ENCODE measurements at places on chromosomes 4 and X. TPM values are rescaled to one million over a fixed set of nuclear protein-coding genes. Genes with fewer than 3 reads are reported as not detected.
A peak's percentile ranks its signal among the peaks of the same experiment; 100 is the strongest.

- H3K27ac ChIP-seq, result no peak overlapping the region
- no peaks in the 10 kb centered on the region for H3K36me3 ChIP-seq
- H3K4me3 ChIP-seq, result no peak overlapping the region
- H3K4me1 ChIP-seq, result no peaks in the 10 kb centered on the region
- DNase-seq, result no peak
- no peaks in the 10 kb centered on the region for H3K27me3 ChIP-seq
These were observed 1427.5 kb downstream of the ADGRL3 start for GRCh38 chr4:62627671-62628070.

- no peak for DNase-seq
- no peak overlapping the region for H3K27ac ChIP-seq
- peak overlapping the region; percentile 56 for H3K4me3 ChIP-seq
- H3K36me3 ChIP-seq, result no peaks in the 10 kb centered on the region
These were observed 1.4 kb downstream of the SEL1L3 start for GRCh38 chr4:25861280-25861950.

Gene ZFP42
- total RNA-seq, result 1.2 TPM

GRCh38 chr4:103645991-103646390 lies 73.8 kb downstream of the TACR3 start:
- no peaks in the 10 kb centered on the region for H3K4me1 ChIP-seq
- no peak overlapping the region for H3K4me3 ChIP-seq
- no peak overlapping the region for H3K27ac ChIP-seq
- no peaks in the 10 kb centered on the region for H3K36me3 ChIP-seq

Gene SCML1
- total RNA-seq, result 112 TPM

DNA sequence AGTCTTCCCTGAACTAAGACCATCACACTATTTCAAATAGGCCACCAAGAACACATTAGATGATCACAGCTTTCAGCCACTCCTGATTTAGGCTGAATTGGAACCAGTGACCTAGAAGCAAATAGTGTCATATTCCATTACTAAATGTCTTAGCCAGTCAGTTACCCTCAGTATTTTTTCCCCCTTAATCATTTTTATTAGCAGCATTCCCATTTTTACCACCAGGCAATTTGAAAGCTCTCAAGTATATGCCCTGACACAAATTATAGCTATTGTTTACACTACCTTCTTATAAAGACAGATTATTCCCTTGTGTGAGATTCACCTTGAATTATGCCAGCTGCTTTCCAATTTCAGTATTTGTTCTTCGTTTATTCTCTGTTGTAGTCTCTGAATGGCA lies 1146.9 kb downstream of the PDHA2 start:
- H3K27me3 ChIP-seq, result no peaks in the 10 kb centered on the region
- no peak overlapping the region for H3K4me3 ChIP-seq
- no peak for DNase-seq
- H3K4me1 ChIP-seq, result no peaks in the 10 kb centered on the region
- no peaks in the 10 kb centered on the region for H3K36me3 ChIP-seq

GRCh38 chrX:77742788-77743476 lies 43.1 kb downstream of the ATRX start:
- no peaks in the 10 kb centered on the region for H3K4me1 ChIP-seq
- no peaks in the 10 kb centered on the region for H3K27me3 ChIP-seq
- no peak for DNase-seq
- no peak overlapping the region for H3K27ac ChIP-seq

DNA sequence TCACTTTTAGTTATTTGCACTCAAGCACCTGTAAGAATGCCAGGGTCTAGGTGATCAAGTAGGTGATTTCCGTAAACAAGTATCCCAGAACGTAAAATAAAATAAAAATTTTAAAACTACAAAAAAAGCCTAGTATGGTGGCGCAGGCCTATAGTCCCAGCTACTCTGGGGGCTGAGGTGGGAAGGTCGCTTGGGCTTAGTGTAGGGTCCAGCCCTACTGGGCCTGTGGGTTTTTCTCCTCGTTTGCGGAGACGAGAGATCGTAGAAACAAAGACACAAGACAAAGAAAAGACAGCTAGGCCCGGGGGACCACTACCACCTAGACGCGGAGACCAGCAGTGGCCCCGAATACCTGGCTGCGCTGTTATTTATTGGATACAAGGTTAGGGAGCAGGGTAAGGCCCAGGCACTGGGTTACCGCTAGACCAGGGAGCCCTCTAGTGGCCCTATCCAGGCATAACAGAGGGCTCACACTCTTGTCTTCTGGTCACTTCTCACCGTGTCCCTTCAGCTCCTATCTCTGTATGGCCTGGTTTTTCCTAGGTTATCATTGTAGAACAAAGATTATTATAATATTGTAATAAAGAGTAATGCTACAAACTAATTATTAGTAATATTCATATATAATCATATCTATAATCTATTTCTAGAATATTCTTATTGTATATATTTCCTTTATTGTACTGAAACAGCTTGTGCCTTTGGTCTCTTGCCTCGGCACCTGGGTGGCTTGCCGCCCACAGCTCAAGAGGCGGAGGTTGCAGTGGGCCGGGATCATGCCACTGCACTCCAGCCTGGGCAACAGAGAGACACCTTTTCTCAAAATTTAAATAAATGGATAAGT lies 38.4 kb downstream of the SAGE1 start:
- no peaks in the 10 kb centered on the region for H3K4me1 ChIP-seq
- no peak overlapping the region for H3K4me3 ChIP-seq
- H3K27ac ChIP-seq, result no peak overlapping the region
- no peaks in the 10 kb centered on the region for H3K27me3 ChIP-seq
- DNase-seq, result peak; percentile 54

DNA sequence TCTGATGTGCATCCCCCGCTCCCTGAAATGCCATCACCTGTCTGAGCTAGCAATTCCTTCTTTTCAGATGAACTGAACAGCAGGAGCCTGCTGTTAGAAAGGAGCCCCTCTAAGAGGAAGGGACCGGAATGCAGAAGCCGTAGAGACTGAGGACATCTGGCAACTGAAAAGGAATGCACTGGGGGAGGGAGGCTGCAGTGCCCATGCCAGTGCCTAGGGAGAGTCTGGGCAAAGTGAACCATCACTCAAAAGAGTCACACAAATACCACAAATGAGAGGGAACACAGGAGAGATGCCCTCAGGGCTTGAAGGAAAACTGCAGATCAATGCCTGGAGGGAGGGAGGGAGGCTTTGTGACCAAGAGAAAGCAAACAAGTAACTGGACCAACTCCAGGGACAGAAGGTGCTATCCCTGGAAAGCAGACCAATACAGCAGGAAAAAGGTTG lies 93.9 kb upstream of the CBR4 start:
- no peaks in the 10 kb centered on the region for H3K27me3 ChIP-seq
- H3K4me3 ChIP-seq, result no peak overlapping the region
- peak; percentile 31 for DNase-seq
- peaks cover 15% of the 10 kb centered on the region for H3K4me1 ChIP-seq

Gene EVC2
- total RNA-seq, result 10.0 TPM

DNA sequence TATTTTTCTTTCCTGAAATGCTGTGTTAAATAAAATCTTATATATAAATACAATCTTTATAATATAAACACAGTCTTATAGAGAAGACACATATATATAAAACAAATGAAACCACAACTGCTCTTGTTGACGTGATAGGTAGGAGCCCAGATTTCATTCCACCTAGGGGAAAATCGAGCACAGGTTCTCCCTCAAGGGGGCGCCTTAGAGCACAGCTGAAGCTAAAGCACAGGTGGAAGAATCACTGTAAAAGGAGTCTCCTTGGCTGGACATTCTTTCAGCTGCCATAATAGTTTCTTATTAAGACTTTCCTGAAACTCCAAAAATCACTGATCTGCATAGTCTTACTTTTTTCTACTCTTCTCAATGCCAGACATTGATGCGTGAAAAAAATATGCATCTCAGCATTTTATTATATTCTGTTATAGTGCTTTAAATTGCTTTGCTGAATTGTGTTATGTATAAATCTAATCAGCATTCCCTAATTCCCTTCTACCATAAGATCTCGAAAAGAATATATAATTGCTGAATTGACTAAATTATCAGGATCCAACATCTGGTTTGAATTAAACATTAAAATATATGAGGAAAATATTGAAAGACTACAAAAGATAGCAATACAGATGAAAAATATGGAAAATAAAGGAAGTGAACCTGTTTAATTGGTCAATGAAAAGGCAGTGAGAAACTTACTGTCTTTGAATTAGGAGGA lies 25.5 kb upstream of the RXFP1 start:
- no peaks in the 10 kb centered on the region for H3K36me3 ChIP-seq
- no peaks in the 10 kb centered on the region for H3K27me3 ChIP-seq
- no peaks in the 10 kb centered on the region for H3K4me1 ChIP-seq
- DNase-seq, result peak; percentile 72
- H3K4me3 ChIP-seq, result no peak overlapping the region

DNA sequence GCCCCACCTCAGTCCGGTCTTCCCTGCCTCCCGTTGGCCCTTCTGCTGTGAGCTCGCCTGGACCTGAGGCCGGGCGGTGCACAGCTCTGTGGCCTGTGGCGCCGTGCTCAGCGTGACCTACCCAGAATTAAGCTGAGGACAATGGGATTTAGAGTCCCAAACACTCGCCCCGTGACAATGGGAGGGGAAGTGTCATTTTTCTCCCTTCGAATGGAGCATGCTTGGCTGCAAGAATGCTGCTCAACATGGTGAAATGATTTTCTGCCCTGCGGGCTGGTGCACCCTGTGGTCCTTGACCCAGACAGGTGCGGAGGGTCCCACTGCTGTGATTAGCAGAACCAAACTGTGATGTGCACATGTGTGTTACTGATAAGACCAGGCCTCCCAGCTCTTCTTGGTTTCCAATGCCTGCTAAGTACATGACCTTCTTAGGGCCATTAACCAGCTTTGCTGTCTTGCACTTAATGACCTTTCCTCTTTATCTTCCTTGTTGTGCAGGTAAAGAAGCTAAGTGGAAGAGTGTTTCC lies 772 bp downstream of the EOLA1 start:
- H3K27ac ChIP-seq, result peak overlapping the region; percentile 88
- peak overlapping the region; percentile 65 for H3K4me3 ChIP-seq
- peaks cover 3% of the 10 kb centered on the region for H3K4me1 ChIP-seq
- H3K36me3 ChIP-seq, result no peaks in the 10 kb centered on the region
- no peak for DNase-seq

Gene GYG2
- 2.4 TPM for total RNA-seq

DNA sequence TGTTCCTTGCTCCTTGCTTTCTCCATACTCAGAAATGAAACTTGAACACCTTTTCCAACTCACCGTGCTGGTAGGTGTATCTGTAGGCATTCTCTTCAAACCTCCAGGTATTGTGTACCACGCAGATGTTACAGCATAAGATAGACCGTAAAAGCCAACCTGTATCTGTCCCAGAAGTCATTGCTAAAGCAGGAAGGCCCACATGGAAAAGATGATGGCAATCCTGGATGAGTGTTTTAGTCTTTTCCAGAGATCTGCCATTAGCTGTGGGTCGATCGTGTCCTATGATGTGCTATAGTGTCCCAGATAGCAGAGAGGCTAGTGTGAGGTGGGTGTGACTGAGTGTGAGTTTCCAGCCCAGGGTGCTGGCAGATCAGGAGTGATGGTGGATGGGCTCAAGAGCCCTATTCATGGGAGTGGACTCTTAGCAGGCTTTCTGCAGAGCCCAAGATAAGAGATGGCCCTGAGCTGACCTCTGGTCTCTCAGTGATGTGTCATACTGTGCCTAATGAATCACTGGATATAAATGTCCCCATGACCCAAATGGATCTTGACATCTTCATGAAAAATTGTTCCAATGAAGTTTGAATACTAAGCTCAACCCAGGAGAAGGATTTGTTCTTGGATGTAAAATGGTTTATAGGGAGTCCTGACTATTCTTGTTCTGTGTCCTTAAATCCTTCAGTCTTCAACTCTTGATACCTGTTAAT lies 69.1 kb upstream of the WDR1 start:
- no peaks in the 10 kb centered on the region for H3K4me1 ChIP-seq
- no peaks in the 10 kb centered on the region for H3K36me3 ChIP-seq
- H3K4me3 ChIP-seq, result no peak overlapping the region
- no peak for DNase-seq
- H3K27me3 ChIP-seq, result no peaks in the 10 kb centered on the region

DNA sequence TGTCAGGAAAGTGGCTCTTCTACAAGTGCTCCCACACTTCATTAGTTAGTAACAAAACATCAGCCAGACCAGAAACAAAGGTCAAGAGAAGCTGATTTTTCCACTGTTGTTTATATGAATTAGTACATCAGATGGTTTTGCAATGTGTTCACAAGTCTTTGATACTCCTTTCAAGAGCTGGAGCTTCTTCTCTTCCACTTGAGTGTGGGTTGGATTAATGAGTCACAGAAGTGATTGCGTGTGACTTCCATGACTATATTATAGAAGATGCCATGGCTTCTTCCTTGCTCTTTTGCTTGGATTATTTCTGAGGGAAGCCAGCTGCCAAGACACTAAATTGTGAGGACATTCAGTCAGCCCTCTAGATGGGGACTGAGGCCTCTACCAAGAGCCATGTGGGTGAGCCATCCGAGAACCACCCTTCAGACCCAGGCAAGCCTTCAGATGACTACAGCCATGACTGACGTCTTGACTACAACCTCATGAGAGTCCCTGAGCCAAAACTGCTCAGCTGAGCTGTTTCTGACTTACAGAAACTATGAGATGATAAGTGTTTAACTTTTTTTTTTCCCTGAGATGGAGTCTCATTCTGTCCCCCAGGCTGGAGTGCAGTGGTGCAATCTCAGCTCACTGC lies 18.1 kb downstream of the SOWAHB start:
- no peaks in the 10 kb centered on the region for H3K36me3 ChIP-seq
- no peak for DNase-seq
- no peaks in the 10 kb centered on the region for H3K27me3 ChIP-seq
- H3K4me1 ChIP-seq, result no peaks in the 10 kb centered on the region
- no peak overlapping the region for H3K4me3 ChIP-seq
- no peak overlapping the region for H3K27ac ChIP-seq

Gene ETNPPL
- total RNA-seq, result 1.1 TPM

Gene CLDN34
- total RNA-seq, result 4.3 TPM

- H3K27ac ChIP-seq, result no peak overlapping the region
- no peaks in the 10 kb centered on the region for H3K36me3 ChIP-seq
- no peak overlapping the region for H3K4me3 ChIP-seq
These were observed 387.5 kb downstream of the PDGFC start for GRCh38 chr4:156584100-156584499.

DNA sequence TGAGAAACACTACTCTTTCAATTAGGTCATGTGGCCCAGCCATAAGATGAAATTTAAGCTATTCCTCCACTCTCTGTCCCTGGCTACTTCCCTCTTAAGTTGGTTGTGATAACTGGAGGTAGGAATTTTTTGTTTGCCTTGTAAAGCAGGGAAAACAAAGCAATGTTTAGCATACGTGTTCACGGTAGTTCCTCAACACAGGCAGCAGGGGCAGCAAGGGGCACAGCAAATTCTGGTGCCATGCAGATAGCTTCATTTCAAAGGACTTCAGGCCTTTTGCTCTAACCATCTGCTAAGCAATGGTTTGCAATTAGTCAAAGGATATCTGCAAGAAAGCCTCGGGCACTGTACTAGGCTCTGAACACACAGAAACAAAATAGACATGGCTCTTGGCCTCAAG lies 330.2 kb downstream of the ZIC3 start:
- no peaks in the 10 kb centered on the region for H3K27me3 ChIP-seq
- no peaks in the 10 kb centered on the region for H3K4me1 ChIP-seq
- H3K27ac ChIP-seq, result no peak overlapping the region
- no peaks in the 10 kb centered on the region for H3K36me3 ChIP-seq
- H3K4me3 ChIP-seq, result no peak overlapping the region

Gene MAGEA3
- total RNA-seq, result 16.0 TPM

GRCh38 chr4:791898-792625 lies 33.9 kb downstream of the CPLX1 start:
- no peak overlapping the region for H3K27ac ChIP-seq
- no peak overlapping the region for H3K4me3 ChIP-seq
- peak; percentile 68 for DNase-seq
- H3K4me1 ChIP-seq, result peaks cover 17% of the 10 kb centered on the region
- H3K36me3 ChIP-seq, result no peaks in the 10 kb centered on the region
